ENCODE measurements at places on chromosomes 2 and 18.

- no peak for DNase-seq
Observed at GRCh38 chr2:64277101-64277849, 133.1 kb upstream of the PELI1 start.

DNA sequence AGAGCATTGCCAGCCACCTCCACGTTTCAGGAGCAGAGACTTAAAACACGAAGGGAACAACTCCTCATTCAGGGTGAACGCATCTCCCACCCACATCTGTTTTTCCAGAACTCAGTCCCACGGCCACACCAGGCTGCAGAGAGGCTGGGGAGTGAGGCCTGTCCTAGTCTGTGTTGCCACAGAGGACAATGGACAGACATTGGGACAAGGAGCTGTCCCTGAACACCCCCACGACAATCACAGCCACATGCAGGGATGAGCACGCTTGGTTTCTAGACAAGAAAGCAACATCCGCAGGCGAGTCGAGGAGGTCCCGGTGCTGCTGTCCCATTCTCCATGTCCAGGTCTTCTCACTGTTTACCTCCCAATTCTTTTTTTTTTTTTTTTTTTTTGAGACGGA, 167.4 kb downstream of the EIPR1 start:
- DNase-seq = no peak

DNA sequence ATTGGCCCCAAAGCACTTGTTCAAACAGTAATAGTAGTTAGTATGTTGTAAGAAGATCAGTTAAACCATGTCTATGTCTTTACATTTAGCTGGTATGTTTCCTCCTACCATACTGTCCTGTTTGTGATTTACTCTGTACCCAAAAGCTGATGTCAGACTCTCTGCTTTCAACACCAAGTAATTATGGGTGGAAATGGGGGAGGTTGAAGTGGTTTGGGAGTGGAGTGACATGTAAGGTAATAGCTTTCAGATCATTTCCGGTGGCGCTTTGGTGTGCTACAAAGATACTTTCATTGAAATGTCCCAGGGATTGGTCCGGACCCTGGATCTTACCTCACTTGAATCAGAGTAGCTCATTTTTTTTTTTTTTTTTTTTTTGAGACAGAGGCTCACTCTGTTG, 39.7 kb upstream of the TGIF1 start:
- no peak for DNase-seq

DNA sequence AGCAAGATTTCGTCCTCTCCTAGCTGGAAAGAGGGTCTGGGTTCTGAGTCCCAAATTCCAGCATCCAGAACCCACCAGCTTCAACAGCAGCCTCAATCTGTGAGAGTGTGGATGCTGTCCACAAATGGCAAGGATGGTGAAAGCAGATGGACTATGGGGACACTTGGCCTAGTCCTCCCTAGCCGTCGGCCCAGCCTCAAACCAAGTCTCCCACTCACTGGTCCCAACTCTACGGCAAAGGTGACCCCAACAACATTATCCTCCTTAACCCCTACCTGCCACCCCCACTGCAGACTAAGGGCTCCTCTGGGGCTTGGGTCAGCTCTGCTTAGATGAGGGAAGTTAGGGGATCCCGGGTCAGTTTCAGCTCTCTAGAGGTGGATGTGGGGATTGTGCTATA, 57.3 kb downstream of the TNS1 start:
- DNase-seq = no peak

GRCh38 chr18:26696308-26696707, 148.0 kb upstream of the KCTD1 start:
- DNase-seq = no peak
